ENCODE measurements at places on chromosomes 12 and 14.

DNA sequence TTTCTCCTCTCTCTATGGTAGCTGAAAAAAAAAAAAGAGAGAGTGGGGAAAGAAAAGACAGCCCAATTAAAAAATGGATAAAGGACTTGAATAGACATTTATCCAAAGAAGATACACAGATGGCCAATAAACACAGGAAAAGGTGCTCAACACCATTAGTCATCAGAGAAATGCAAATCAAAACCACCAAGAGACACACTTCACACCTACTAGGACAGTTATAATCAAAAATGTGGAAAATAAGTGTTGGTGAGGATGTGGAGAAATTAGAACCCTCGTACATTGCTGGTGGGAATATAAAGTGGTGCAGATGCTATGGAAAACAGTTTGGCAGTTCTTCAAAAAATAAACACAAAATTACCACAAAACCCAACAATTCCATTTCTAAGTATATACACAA lies 172.4 kb upstream of the GRIN2B start:
- no peak for DNase-seq

GRCh38 chr12:67436230-67436629 lies 167.1 kb downstream of the CAND1 start:
- DNase-seq, result no peak

- DNase-seq, result no peak
Measured at GRCh38 chr14:23829736-23830471, 123.7 kb upstream of the DHRS4 start.

- no peak for DNase-seq
Measured at GRCh38 chr12:24599736-24600135, 349.2 kb downstream of the BCAT1 start.

DNA sequence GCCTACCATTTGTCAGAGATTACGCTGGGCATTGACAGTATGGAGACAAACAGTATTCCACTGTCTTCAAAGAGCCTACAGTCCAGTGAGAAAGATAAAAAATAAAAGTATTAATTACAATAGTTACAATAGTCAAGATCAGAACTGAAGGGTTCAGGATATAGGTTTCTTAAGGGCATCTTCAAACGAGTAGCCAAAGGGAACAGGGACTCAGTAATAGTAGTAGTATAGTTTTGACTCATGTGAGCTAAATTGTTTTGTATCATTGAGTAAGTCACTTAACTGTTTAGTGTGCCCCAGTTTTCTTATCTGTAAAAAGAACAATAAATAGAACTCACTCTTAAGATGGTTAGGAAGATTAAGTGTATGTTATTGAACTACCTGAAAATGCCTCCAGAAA lies 123.6 kb downstream of the METTL25 start:
- DNase-seq, result no peak
